Cerebellar nuclear complex (tissue), 1 donor: ENCODE measurements at places on chromosomes 16 and 17.

- no peak for DNase-seq
These were observed 110.7 kb downstream of the GSG1L start for GRCh38 chr16:27952811-27953210.

DNA sequence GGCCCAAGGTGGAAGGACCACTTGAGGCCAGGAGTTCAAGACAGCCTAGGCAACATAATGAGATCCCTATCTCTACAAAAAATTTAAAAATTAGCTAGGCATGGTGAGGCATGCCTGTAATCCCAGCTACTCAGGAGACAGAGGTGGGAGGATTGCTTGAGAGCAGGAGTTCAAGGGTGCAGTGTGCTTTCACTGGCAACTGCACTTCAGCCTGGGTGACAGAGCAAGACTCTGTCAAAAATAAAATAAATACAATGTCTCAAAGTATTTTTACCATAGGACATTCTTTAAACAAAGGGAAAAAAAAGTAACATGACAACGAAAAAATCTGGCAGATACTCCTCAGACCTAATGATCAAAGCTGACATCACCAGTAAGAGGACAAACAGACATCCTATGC, 72.6 kb downstream of the FBXL20 start:
- DNase-seq, result no peak

- DNase-seq, result no peak
These were observed 61.5 kb upstream of the CDH5 start for GRCh38 chr16:66304961-66305360.

- no peak for DNase-seq
These were observed 43.7 kb downstream of the NCOR1 start for GRCh38 chr17:16171613-16172012.

GRCh38 chr17:82848022-82848592, 8.3 kb upstream of the ZNF750 start:
- no peak for DNase-seq

- DNase-seq, result no peak
These were observed 20.7 kb downstream of the ACSF3 start for GRCh38 chr16:89114159-89114981.
